Cortex of kidney (tissue), 1 donor: ENCODE measurements at places on chromosomes 5 and 9.

- DNase-seq = no peak
Observed at GRCh38 chr5:102307232-102307631, 11.1 kb upstream of the SLCO4C1 start.

DNA sequence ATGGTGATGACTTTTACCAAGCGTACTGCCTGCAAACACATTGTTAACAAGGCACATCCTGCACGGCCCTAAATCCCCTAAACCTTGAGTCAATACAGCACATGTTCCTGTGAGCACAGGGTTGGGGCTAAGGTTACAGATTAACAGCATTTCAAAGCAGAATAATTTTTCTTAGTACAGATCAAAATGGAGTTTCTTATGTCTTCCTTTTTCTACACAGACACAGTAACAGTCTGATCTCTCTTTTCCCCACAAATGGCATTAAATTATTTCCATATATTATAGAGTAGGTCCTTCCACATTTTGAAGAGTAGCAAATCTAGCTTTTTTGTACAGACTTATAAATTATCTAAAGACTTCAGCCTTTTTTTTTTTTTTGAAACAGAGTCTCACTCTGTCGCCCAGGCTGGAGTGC is 1.6 kb upstream of the TMEM141 start:
- no peak for DNase-seq

DNA sequence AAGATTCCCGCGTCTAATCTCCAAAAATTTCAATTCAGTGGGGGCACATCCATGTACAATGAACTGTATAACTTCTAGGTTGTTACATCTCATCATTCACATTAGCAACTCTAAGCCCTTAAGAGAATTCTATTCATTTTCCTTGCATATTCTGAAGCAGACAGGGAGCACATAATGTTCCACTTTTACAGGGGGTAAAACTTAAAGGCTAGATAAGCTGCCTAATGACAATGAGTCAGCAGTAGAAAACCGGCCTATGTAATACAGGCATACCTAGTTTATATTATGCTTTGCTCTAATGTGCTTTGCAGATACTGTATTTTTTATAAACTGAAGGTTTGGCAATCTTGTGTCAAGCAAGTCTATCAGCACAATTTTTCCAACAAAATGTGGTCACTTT is 40.4 kb downstream of the PTAR1 start:
- DNase-seq = no peak

- DNase-seq = no peak
Observed at GRCh38 chr9:5611321-5612184, 17.4 kb upstream of the RIC1 start.
